Activated CD8-positive, alpha-beta memory T cell treated with anti-CD3 and anti-CD28 coated beads, Interleukin-2, amount 10 ng/mL, durations not matched to agents 7 days and 5 days (primary cell): ENCODE measurements at places on chromosomes 3 and 15. TPM values are rescaled to one million over a fixed set of nuclear protein-coding genes. Genes with fewer than 3 reads are reported as not detected.

- H3K27ac ChIP-seq, result no peak overlapping the region
- H3K4me1 ChIP-seq, result no peaks in the 10 kb centered on the region
- H3K27me3 ChIP-seq, result no peaks in the 10 kb centered on the region
- no peaks in the 10 kb centered on the region for H3K36me3 ChIP-seq
- no peak overlapping the region for H3K4me3 ChIP-seq
Measured at GRCh38 chr3:123642182-123642956, 57.5 kb upstream of the HACD2 start.

Gene ALS2CL
- 0.09 TPM for total RNA-seq

Gene DNAH12
- 0.06 TPM for total RNA-seq

Gene KLHL40
- total RNA-seq, result not detected

Gene RARRES1
- total RNA-seq, result not detected

Gene CYP8B1
- not detected for total RNA-seq
